ENCODE measurements at places on chromosomes 11 and 22. TPM values are rescaled to one million over a fixed set of nuclear protein-coding genes. Genes with fewer than 3 reads are reported as not detected.

GRCh38 chr11:103358251-103358650 is 249.0 kb downstream of the DYNC2H1 start:
- no peaks in the 10 kb centered on the region for H3K27me3 ChIP-seq
- DNase-seq: no peak
- H3K4me3 ChIP-seq: no peak overlapping the region
- no peak overlapping the region for H3K27ac ChIP-seq

The P4HA3 gene
- 2.1 TPM for total RNA-seq

GRCh38 chr11:109507836-109508561 is 86.0 kb downstream of the C11orf87 start:
- no peak overlapping the region for H3K4me3 ChIP-seq
- no peaks in the 10 kb centered on the region for H3K27me3 ChIP-seq
- H3K36me3 ChIP-seq: no peaks in the 10 kb centered on the region
- no peak overlapping the region for H3K27ac ChIP-seq
- DNase-seq: no peak

- no peaks in the 10 kb centered on the region for H3K36me3 ChIP-seq
- H3K4me3 ChIP-seq: no peak overlapping the region
- no peak overlapping the region for H3K27ac ChIP-seq
- no peaks in the 10 kb centered on the region for H3K4me1 ChIP-seq
Observed at GRCh38 chr11:17751558-17751957, 17.0 kb downstream of the KCNC1 start.

DNA sequence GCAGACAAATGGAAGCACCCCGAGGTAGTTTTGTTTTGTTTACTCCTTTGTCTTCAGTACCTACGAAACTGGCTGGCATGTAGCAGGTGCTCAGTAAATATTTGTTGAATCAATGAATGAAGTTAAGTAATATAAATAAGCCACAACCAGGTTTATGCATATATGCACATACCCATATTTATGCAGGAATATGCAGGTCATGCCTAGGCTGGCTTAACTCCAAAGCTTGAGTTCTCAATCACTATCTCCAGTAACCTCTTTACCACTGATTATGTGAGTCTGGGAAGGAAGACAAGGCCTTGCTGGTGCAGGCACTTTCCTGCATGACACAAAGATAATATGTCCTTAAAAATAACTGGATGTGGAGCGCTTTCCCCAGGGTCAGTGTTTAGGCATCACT is 27.5 kb downstream of the ARL14EP start:
- H3K4me3 ChIP-seq: no peak overlapping the region
- no peaks in the 10 kb centered on the region for H3K27me3 ChIP-seq
- H3K4me1 ChIP-seq: no peaks in the 10 kb centered on the region
- no peaks in the 10 kb centered on the region for H3K36me3 ChIP-seq
- DNase-seq: no peak

DNA sequence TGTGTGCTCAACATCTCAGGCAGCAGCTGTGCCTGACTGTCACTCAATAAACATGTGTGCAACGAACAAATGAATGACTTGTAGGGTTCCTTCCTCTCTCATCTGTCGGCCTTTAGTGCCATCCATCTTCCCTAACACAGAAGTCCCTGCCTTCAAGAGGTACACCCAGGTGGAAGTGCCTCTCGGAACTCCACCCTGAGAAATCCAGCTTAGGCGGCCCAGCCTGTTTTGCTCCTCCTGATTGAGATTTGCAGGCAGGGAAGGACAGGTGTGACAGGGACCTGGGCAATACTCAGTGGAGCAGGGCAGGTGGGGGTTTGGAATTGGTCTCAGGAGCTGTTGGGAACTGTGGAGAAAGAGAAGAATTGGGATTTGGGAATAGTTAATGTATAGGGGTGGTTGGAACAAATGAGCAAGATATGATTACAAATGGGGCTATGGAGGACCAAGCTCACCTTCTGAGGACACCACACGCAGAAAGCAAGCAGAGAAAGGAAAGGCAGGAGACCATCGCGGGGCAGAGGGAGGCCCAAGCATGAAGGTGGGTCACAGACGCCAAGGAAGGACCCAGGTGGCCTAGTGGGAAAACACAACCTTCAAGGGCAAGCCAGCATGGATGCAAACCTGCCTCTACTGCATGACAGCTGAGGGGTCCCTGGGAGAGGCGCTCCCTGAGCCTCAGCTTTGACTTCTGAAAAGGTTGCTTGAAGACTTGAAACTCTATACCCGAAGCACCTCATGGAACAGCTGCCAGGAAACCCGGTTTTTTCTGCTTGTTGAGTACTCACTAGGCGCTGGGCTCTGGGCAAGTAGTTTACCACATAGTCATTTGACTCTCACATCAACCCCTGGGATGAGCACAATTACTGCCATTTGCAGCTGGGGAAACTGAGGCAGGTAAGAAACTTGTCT is 40.9 kb upstream of the ANO1 start:
- peaks cover 9% of the 10 kb centered on the region for H3K36me3 ChIP-seq
- no peak overlapping the region for H3K4me3 ChIP-seq
- no peak overlapping the region for H3K27ac ChIP-seq
- H3K4me1 ChIP-seq: no peaks in the 10 kb centered on the region

The PNPLA3 gene
- not detected for total RNA-seq

The FERMT3 gene
- total RNA-seq: 55.2 TPM

The AIFM3 gene
- not detected for total RNA-seq

GRCh38 chr11:16301462-16301861 is 54.9 kb downstream of the SOX6 start:
- no peak overlapping the region for H3K27ac ChIP-seq
- H3K36me3 ChIP-seq: no peaks in the 10 kb centered on the region
- H3K4me1 ChIP-seq: no peaks in the 10 kb centered on the region
- DNase-seq: no peak
- H3K4me3 ChIP-seq: no peak overlapping the region

The DLG2 gene
- 0.43 TPM for total RNA-seq

The CABP4 gene
- total RNA-seq: not detected

The SPDYC gene
- not detected for total RNA-seq

- H3K27me3 ChIP-seq: no peaks in the 10 kb centered on the region
- no peaks in the 10 kb centered on the region for H3K36me3 ChIP-seq
- no peak overlapping the region for H3K27ac ChIP-seq
- H3K4me3 ChIP-seq: no peak overlapping the region
- DNase-seq: no peak
Observed at GRCh38 chr11:42243385-42243784, 783.9 kb upstream of the LRRC4C start.

DNA sequence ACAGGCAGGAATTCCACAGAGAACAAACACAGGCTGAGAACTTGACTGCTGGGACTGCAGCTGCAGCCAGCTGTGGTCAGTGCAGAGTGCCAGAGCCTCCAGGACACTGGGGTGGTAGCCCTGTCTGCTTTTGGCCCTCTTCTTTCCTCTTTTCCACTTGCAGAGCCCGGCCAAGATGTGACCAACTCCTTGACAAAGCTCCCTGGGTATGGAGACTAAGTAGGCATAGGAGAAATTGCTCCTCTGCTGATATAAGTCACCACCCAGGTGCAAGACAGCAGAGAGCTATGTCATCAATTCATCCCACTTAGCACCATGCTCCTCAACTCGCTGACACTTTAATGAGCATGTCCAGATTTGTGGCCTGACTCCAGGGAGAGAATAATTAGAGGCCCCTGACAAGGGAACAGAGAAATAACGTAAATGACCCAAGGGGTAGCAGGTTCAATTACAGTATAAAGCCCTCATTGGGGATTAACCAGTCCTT is 369.4 kb upstream of the B3GAT1 start:
- no peaks in the 10 kb centered on the region for H3K27me3 ChIP-seq
- DNase-seq: no peak
- H3K27ac ChIP-seq: peak overlapping the region; percentile 29
- H3K4me3 ChIP-seq: no peak overlapping the region

The OR52I2 gene
- total RNA-seq: not detected

The FAR1 gene
- 66.0 TPM for total RNA-seq

- peak overlapping the region; percentile 2 for H3K4me3 ChIP-seq
- H3K27ac ChIP-seq: peak overlapping the region; percentile 100
- no peaks in the 10 kb centered on the region for H3K27me3 ChIP-seq
Observed at GRCh38 chr11:102114032-102114431, 3.8 kb downstream of the YAP1 start.

DNA sequence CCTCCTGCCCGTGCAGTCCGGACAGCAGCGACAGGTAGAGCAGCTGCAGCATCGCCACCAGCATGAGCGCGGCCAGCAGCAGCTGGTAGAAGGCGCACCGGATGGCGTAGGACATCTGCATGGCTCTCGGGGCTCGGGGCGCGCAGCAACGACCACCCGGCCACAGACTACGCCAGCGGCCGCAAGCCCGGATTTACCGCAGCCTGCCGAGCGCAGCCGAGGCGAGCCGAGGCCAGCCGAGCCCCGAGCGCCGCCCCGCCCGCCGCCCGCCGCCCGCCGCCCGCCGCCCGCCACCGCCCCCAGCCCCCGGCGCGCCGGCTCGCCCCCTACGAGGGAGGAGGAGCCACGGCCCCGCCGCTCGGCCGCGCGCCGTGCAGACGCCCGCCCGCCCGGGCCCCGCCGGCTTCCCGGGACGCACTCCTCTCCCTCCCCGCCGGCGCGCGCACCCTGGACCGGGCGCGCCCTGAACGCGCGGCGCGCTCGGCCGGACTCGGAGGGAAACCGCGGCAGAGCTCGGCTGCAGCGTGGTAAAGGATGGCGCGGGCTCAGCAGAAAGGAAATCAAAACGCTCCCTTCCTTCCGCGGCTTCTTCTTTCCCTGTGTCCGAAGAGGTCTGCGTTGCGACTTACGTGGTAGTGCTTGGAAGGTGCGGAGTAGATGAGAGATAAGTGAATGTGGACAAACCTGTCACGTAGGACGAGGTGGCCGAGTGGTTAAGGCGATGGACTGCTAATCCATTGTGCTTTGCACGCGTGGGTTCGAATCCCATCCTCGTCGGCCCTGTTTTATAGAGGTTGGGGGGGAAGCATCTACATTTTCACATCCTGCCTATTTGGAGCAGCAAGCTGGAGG is at the start of gene B4GAT1:
Gene B4GAT1 (minus strand): TSS at position 205 of the 852 bp plus-strand sequence. CDS start 84 bp downstream, at position 121.
- no peaks in the 10 kb centered on the region for H3K36me3 ChIP-seq
- DNase-seq: peak; percentile 91
- H3K4me1 ChIP-seq: peaks cover 13% of the 10 kb centered on the region
- H3K27me3 ChIP-seq: no peaks in the 10 kb centered on the region
- H3K27ac ChIP-seq: peak within 1 kb of the TSS; percentile 86
- H3K4me3 ChIP-seq: peak within 1 kb of the TSS; percentile 65

The LARGE2 gene
- not detected for total RNA-seq

- H3K27ac ChIP-seq: no peak overlapping the region
- H3K36me3 ChIP-seq: no peaks in the 10 kb centered on the region
- no peak overlapping the region for H3K4me3 ChIP-seq
- no peaks in the 10 kb centered on the region for H3K27me3 ChIP-seq
- no peak for DNase-seq
Observed at GRCh38 chr11:76139314-76139713, 67.0 kb downstream of the WNT11 start.

DNA sequence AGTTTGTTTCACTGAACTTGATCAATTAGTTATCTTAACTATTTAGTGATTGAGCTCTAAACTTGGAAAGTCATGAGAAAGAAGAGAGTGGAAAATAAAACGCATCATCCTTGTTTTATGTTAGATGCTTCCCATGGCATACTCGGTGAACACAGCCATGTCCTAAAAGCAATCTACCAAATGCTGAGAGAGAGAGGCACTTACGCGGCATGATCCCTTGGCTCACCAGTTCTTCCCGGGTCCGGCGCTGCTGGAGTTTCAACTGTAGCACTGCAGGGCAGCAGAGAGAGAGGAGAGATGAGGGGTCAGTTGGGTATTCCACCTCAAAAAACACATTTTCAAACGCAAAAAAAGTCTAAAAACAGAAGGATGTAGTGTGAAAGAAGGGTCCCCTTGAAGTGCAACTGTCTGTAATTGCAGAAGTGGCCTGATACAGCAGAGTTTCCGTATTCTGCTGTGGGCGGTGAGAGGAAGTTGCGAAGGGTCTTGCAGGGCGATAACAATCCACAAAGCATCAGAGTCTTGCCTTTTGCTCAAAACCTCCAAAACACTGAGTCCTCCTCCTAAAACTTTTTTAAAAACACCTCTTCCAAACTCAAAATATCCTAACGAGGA is 92.7 kb downstream of the SGSM3 start:
- H3K4me1 ChIP-seq: no peaks in the 10 kb centered on the region
- H3K27me3 ChIP-seq: no peaks in the 10 kb centered on the region
- H3K4me3 ChIP-seq: no peak overlapping the region
- no peaks in the 10 kb centered on the region for H3K36me3 ChIP-seq
- H3K27ac ChIP-seq: no peak overlapping the region

DNA sequence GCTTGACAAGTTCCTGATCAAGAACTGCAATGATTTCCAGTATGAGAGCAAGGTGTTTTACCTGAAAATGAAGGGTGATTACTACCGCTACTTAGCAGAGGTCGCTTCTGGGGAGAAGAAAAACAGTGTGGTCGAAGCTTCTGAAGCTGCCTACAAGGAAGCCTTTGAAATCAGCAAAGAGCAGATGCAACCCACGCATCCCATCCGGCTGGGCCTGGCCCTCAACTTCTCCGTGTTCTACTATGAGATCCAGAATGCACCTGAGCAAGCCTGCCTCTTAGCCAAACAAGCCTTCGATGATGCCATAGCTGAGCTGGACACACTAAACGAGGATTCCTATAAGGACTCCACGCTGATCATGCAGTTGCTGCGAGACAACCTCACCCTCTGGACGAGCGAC is 12.0 kb downstream of the YWHAH start:
- H3K27ac ChIP-seq: no peak overlapping the region
- H3K27me3 ChIP-seq: no peaks in the 10 kb centered on the region
- no peak for DNase-seq
- no peak overlapping the region for H3K4me3 ChIP-seq

The ACTN3 gene
- total RNA-seq: not detected

DNA sequence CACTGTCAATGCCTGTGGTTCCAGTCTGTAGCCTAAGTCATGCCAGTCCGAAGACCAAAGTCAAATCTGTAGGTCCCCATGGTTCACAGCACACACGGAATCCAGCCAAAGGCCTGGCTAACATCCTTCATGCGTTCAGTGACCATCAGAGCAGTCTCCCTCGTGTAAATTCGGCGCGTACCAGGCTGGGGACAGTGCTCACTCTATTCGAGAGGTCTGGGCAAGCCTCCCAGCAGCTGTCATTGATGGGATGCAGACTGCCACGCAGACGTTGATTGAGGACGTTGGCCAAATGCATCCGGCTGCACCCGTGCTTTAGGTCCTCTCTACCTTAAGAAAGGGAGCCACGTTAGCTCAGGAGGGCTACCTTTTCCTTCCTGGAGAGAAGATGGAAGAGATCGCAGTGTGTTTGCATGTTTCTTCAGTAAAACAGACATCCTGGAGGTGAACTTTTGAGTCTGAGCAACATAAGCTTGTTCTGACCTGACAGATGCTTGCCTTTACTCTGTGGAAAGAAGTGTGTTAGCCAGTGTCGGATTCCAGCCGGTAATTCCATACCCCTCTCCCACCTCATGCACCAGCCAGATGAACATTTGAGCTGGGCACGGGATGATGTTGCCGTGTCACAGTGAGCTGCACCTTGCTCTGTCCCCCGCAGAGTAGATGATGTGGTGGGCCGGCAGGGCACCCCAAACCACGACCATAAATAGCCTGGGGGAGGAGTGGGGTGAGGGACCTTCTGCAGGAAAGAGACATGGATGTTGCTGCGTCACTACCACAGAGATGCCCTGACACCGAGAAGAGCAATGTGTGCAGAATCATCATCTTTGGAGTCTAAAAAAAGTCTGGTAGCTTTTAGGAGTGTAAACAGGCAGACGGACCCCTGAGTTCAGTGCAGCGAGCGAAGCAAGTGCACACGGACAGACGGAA is 12.2 kb downstream of the CTTN start:
- H3K27ac ChIP-seq: no peak overlapping the region
- H3K36me3 ChIP-seq: peaks cover 99% of the 10 kb centered on the region
- no peaks in the 10 kb centered on the region for H3K27me3 ChIP-seq
- no peak overlapping the region for H3K4me3 ChIP-seq
- DNase-seq: no peak
